ENCODE measurements at places on chromosomes 7 and 10.
A peak's percentile ranks its signal among the peaks of the same experiment; 100 is the strongest.

- DNase-seq: no peak
Measured at GRCh38 chr7:14069961-14070360, 80.5 kb upstream of the ETV1 start.

GRCh38 chr10:8498290-8498689, 443.8 kb downstream of the GATA3 start:
- no peak for DNase-seq

- DNase-seq: no peak
Measured at GRCh38 chr7:85125176-85125575, 61.7 kb downstream of the SEMA3D start.

- DNase-seq: no peak
Measured at GRCh38 chr7:11437994-11438393, 394.0 kb downstream of the THSD7A start.

DNA sequence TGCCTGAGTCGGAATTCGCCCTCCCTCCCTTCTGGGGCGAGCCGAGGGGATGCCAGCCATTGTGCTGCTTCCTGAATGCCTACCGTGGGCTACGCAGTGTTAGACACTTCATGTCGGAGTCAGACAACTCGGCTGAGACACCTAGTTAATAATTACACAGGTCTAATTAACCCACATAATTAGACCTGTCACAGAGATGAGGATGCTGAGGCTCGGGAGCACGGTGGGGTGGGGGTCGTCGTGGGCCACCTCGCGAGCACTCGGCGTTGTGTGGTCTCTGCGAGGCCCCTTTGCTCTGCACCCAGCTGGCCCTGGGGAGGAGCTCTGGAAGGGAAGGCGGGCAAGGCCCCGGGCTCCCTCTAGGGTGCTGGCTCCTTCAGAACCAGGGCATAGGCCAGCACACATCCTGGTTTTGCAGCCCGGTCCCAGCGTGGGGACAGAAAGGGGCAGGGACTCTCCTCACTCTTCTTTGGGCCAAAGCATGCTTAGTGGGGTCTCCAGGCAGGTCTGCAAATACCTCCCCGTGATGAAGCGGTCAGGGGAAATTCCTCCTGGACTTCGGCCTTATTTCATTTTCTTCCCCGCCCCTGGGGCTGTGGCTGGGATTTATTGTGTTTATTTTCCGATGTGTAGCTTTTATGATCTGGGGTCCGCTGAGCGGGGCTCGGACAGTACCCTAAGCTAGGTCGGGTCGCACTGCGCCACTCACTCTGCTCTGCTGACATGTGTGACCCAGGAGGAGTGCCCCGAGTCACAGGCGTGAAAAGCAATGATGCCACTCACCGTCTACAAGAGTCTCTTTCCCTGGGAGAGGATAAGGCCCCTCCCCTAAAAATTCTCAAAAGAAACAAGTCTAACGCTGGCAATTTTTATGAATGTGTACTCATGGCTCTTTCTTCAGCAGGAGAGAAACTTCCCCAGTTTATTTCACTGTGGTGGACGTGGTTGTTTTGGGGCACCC, 4.9 kb upstream of the FOXL3 start:
- no peak for DNase-seq

GRCh38 chr10:45514291-45515270, 140.6 kb downstream of the ALOX5 start:
- DNase-seq: peak; percentile 17

Measured in NCI-H524 (cell line).